CD8-positive, alpha-beta memory T cell (primary cell): ENCODE measurements at places on chromosomes 12 and 14.

DNA sequence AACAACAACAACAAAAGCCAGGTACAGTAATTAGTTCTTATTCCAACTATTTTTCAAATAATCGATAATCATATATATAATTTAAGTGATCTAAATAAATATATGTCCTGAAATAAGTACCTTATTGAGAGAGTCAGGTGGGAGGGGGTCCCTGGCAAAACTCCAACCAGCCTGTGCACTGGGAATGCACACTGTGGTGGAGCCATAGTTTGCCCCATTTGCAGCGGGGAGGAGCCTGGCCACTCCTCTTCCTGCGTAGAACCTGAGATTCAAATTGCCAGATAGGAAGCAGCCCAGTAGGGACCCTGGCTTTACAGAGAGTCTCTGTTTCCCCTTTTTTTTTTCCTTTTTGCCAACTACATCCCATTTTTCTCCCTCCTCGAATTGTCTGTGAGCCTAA, 26.4 kb downstream of the CPNE8 start:
- no peak for DNase-seq

GRCh38 chr14:22282417-22282816, 306.6 kb downstream of the DAD1 start:
- DNase-seq, result no peak

DNA sequence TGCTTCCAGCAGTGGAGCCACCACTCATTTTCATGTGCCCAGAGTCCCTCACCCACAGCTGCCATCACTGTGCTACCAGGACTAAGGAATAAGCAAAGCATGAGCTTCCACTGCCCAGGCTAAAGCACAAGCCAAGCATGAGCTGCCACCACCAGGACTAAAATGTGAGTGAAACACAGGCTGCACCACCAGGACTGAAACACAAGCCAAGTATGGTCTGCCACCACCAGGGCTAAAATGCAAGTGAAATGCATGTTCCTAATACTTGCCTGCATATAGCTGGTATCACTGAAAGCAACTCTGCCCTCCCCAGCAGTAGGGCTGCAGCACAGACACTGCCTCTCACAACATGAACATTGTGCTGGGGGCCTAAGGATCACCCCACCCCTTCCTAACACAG, 30.0 kb downstream of the CEP83 start:
- no peak for DNase-seq

- no peak for DNase-seq
Observed at GRCh38 chr14:42229976-42230375, 623.3 kb downstream of the LRFN5 start.

GRCh38 chr12:111664961-111665865, 20.5 kb downstream of the BRAP start:
- DNase-seq, result no peak

GRCh38 chr12:82740129-82741000, 53.7 kb downstream of the TMTC2 start:
- DNase-seq, result no peak
